ENCODE measurements at places on chromosomes 3 and 15. TPM values are rescaled to one million over a fixed set of nuclear protein-coding genes. Genes with fewer than 3 reads are reported as not detected.

DNA sequence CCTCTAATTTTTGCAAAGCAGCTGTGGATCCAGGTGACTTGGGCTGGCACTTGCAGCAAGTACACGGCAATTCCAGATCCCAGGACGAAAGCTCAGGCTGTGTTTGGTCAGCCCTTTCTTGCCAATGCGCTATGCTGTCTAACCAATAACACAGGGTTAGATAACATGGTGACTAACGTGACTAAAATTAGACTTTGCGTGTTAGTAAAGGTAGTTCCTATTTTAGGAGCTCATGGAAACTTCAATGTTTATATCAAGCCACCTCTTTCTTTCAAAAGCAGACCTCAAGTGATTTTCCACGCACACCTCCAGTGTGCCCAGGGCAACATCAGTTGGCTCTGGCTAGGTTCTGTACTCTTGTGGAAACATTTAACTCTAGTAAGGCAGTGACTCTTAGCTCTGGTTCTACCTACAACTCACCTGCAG, 32.5 kb downstream of the CDCP1 start:
- DNase-seq = no peak

- DNase-seq = no peak
Measured at GRCh38 chr15:93044301-93045190, 44.5 kb downstream of the RGMA start.

DNA sequence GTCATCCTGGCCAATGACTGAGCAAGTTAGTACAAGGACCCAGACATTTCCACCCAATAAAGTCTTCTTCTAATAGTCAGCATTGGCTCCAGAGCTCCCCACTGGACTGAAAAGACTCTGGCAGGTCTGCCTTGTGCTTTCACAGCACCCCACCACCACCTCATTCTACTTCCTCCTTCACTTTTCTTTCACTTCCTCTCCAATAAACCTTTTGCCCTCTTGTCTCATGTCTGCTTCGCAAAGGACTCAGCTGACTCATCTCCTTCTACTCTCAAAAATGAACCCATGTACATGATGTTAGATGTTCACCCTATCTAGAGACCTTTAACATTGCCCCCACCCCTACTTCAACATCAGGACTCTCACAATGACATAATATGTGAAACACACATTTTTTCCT, 181.0 kb upstream of the PPP2R3A start:
- DNase-seq = no peak

DNA sequence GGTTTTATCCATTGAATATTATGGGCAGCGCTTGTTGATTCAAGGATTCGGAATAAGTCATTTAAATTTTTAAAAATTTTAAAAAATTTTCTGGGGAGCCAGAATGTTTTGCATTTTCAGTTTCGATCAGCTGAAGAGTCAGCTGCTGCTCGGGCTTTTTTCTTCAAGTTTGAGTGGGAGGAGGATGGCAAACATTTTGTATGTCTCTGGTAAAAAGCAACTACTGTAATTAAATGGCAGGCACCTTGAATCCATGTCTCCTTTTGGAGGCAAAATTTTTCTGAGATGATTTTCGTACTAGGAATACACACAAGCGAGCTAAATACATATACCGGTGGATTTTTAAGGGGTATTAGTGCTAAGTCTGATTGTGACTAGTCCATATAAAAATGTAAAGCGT, 612 bp downstream of the C3orf38 start:
- DNase-seq = no peak

The KLHL6 gene
- total RNA-seq = 0.07 TPM

- no peak for DNase-seq
Measured at GRCh38 chr3:15726043-15726442, 71.7 kb downstream of the ANKRD28 start.

- DNase-seq = no peak
Measured at GRCh38 chr3:170759511-170760173, 110.4 kb downstream of the RPL22L1 start.

- DNase-seq = no peak
Measured at GRCh38 chr3:13638927-13639326, 90.0 kb downstream of the FBLN2 start.

DNA sequence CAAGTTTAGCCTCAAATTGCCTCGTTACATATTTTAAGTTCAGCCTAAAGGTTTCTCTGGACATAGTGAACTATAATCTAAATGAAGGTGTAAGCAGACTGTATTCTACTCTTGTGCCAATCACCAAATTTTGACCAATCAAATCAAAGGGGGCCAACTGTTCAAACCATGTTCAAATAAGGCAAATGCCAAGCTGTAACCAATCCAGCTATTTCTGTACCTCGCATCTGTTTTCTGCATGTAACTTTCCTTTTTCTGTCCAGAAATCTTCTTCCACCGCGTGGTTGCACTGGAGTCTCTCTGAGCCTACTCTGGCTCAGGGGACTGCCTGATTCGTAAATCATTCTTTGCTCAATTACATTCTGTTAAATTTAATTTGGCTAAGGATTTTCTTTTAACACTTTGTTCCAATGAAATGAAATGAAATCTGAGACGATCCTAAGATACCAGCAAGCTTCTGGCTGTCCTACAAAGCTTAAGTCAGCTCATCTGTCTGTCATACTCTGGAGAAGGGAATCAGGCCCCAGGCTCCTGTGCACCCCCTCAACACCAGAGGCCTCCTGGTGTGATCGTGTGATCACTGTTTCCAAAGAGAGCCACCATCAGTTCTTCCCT, 53.2 kb upstream of the ZNF148 start:
- DNase-seq = no peak

The C3orf85 gene
- not detected for total RNA-seq

The RASL12 gene
- 14.0 TPM for total RNA-seq

GRCh38 chr3:133277813-133278212, 122.0 kb upstream of the BFSP2 start:
- no peak for DNase-seq

The GOLGA8G gene
- total RNA-seq = not detected

The SLC25A38 gene
- 25.6 TPM for total RNA-seq

The ASB14 gene
- not detected for total RNA-seq

The IL12A gene
- not detected for total RNA-seq

- no peak for DNase-seq
Measured at GRCh38 chr3:49019941-49020329, 1.6 kb upstream of the DALRD3 start.

- no peak for DNase-seq
Measured at GRCh38 chr3:57110798-57111197, 50.3 kb downstream of the SPATA12 start.

DNA sequence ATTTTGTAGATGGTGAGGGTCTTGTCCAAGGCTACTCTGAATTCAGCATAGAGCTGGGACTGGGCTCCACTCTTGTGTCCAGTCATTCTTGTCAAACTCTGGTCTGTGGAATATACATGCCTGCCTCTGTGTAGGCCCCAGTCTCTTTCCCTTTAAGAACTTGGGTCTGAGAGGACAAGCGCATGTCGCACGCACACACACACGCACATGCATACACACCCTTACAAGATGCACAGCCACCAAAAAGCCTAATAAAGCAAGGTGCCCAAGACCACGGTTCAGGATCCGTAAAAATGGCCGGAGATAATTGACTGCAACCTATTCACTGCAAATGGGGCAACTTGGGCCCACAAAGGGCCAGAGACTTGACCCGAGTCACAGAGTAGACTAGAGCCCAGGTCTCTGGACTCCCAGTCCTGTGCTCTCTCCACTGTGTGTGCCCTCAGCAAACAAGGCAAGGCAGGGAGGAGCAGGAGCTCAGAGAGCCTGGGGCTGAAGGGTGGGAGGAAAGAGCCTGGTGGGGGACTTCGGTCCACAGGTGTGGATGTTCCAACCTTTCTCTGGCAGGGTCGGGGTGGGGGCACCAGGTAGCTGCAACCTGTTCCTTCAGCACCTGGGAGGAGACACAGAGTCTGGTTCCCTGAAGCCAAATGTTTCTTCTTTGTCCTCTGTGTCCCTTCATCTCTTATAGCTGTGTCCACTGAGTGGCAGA, 914 bp upstream of the PAQR5 start:
- no peak for DNase-seq

GRCh38 chr3:69494185-69494584, 108.3 kb upstream of the FRMD4B start:
- no peak for DNase-seq

The SMCO1 gene
- total RNA-seq = not detected

DNA sequence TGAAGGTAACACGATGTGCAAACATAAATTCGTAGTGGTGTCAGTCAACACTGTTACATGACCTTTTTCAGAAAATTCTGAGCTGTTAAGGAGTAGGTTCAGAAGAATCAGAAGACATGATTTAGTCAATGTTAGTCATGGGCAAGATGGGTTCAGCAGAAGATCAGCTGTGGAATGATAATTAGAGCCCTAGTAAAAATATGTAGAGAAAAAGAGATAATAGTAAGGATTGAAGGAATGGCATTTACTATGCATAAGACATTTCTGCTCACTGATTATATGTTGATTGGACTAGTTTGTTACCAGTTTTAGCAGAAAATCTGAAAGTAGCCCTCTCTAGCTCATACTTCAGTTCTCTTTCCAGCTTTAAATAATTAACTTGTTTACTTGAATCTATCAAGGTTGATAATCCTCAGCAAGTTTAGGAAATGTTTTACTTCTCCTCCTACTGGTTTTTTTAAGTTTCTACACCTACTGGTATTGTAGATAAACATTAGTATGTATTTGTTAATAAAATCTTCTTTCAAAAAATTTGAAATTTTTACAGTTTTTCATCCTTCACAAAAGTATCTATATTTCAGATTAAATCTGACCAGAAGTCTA, 98.6 kb downstream of the ALCAM start:
- DNase-seq = no peak

The RAD18 gene
- 22.2 TPM for total RNA-seq

The MYH15 gene
- 0.27 TPM for total RNA-seq

- no peak for DNase-seq
Measured at GRCh38 chr15:39792844-39793335, 10.2 kb upstream of the FSIP1 start.

GRCh38 chr15:51780636-51781035, 29.2 kb downstream of the TMOD2 start:
- DNase-seq = no peak

GRCh38 chr3:136078421-136079364, 113.2 kb downstream of the PPP2R3A start:
- no peak for DNase-seq

The UPK1B gene
- total RNA-seq = not detected

The PTH1R gene
- total RNA-seq = 34.3 TPM

DNA sequence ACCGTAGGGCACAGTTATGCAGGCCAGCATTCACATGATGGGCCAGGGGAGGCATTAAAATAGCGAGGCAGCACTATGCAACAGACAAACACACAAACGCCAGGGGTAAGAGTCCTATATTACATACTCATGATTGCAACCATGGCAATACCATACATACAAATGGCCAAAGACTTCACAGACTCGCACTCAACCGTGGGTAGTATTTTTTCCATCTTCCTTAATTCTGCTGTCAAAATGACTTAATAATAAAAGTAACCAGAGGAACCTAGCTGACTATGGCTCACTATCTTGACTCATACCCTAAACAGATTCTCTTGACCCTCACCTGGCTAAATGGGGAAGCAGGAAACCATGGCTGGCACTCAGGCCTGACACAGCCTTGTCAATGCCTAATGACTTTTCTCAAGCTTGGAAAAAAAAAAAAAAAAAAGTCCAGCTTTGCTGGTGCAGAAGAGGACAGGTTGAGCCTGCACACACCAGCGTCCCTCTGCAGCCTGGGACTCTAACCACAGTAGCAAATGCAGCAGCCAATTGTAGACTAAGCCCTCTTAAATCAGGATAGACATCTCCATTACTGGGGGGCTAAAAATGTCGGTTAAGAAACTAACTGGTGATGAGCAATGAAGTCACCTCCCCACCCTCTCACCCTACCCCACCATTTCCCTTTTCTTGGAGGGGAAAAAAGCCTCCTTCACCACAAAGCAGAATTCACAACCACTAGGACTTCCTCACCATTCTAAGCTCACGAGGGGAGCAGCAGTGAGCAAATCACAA, 23.1 kb downstream of the CCDC12 start:
- DNase-seq = no peak

GRCh38 chr15:81160312-81161159, 26.5 kb downstream of the CFAP161 start:
- DNase-seq = peak; percentile 48

The IMPG2 gene
- 0.59 TPM for total RNA-seq

DNA sequence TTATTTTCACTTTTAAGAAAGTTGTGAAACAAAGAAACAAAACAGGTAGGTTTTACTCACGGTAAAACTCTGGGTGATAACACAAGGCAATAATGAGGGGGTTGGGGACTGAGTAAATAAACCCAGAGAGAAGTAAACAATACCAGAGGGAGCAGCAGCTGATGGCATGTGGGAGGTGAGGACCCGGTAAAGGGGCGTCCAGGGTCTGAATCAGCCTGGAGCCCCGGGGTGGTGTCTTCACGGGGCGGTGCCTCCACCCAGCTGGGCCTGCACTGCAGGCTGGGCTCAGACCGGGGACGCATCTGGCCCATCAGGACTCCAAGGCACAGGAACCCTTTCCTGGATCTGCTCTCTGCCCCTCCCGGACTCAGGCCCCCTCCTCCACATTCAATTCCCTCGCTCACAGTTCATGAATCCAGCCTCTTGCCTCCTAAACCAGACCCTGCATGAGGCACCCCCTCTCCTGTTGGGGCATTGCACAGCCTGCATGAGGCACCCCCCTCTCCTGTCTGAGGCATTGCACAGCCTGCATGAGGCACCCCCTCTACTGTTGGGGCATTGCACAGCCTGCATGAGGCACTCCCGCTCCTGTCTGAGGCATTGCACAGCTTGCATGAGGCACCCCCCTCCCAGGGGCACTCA, 73.9 kb upstream of the MFGE8 start:
- DNase-seq = no peak

DNA sequence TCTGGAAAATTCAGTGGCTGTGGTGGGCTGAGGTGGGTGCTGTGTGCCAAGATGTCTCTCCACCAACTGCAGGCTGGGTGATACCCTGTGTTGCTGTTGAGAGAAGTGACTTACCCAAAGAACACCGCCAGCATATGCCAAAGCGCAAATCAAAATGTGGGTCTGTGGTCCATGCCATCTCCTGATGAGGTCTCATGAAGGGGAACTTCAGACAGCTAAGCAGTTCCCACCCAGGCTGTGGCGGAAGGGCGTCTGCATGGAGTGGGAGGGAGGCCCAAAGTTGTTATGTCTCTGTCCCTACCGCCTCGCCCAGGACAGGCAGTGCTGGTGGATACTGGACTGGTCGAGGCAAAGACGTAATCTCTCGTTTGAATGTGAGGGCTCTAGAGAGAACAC, 70.9 kb upstream of the PLXNA1 start:
- no peak for DNase-seq

GRCh38 chr3:25820366-25820765, 30.5 kb downstream of the OXSM start:
- DNase-seq = no peak

DNA sequence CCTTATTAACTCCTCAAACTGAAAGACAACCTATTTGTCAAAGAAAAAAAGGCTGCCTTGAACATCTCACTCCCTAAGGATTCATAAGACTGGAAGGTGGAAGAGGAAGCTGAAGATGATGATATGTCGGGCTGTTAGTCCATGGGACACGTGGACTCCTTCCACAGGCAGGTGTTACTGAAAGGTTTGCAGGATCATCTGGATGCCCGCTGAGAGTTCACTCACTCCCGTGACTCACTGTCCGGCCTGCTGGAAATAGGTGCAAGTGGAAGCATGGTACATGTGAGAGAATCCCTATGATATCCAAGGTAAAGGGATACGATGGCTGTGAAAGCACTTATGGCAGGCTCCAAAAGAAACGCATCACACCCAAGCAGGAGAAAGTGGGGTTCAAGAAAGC, 33.3 kb upstream of the FBN1 start:
- DNase-seq = no peak

GRCh38 chr3:58025406-58025805, 17.2 kb downstream of the FLNB start:
- no peak for DNase-seq
